ENCODE measurements at places on chromosomes 11 and 22.

GRCh38 chr11:134045799-134046635 lies 22.9 kb upstream of the JAM3 start:
- DNase-seq = no peak

- DNase-seq = no peak
Observed at GRCh38 chr11:116993599-116993998, 104.6 kb downstream of the SIK3 start.

GRCh38 chr22:23144932-23145877 lies at the start of gene RAB36:
Gene RAB36 (plus strand): TSS chr22:23145477. CDS start chr22:23146617, 1,140 bp downstream.
- peak; percentile 97 for DNase-seq

- DNase-seq = no peak
Observed at GRCh38 chr11:41235668-41236067, 223.8 kb downstream of the LRRC4C start.

DNA sequence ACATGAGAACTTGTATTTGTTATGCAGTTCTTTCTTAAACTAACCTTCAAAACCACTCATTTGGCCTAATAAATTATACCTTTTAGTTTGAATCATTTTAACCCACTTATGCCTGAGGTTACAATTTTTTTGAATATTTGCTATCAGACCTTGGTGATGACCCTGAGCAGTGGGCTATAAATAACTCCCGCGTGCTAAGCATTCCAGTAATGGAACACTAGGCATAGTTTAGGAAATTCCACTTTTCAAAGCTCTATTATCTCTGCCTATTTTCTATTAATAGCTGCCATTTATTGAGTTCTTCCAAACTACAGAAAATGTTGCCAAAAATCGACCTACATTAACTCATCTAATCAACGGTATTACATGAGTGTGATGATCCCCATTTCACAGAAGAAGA lies 993.4 kb upstream of the FAT3 start:
- no peak for DNase-seq

DNA sequence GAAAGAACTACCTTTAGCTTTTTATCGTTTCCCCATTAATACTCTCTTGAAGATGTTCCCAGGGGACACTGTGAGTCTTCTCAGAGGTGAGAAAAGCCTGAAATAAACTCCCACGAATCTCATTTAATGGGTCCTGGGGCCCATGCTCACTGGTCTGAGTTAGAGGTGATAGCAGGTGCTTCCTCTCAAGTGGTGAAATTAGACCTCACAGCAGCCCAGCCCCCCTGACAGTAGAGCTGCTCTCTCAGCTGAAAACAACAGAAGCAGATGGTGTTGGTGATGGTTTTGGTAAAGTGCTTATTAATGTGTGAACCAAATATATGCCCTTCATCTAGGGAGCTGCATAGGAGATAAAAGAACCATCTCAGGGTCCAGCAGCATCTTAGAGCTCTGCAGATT lies 76.8 kb upstream of the VPREB1 start:
- DNase-seq = no peak

DNA sequence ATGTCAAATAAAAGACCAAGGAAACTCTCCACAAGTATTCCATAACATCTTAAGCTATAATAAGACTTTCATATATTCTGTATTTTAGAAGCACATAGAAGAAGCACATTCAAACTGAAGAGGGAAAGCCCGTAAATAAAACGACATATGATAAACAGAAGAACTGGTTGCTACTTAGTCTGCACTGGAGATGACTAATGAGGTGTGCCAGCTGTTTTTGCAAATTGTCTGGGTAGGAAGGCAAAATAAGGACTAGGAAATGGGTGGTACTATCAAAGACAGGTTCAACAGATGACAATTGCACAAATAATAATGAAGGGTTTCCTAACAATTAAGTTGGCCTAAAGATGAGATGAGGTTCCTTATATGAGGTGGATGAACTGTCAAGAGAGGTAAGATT lies 593.2 kb upstream of the CCDC179 start:
- no peak for DNase-seq

GRCh38 chr22:47816121-47816862 lies 1053.8 kb downstream of the TBC1D22A start:
- DNase-seq = no peak

- no peak for DNase-seq
Observed at GRCh38 chr11:78607696-78608095, 33.0 kb upstream of the NARS2 start.

DNA sequence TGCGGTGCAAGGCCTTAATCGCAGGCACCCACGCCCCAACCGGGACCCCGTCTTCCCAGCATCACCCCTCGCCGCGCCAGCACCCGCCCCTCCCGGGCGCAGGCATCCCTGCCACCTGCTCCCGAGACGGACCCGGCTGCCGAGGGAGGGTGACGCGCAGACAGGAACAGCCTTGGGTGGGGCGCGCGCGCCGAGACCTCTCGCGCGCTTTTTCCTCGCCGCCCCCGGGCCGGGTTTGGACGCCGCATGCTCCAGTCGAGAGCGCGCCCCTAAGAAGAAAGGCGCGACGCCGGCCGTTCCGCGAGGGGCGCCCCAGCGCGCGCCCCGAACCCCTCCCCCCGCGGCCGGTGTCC lies 504 bp downstream of the CFL1 start:
- DNase-seq = no peak

DNA sequence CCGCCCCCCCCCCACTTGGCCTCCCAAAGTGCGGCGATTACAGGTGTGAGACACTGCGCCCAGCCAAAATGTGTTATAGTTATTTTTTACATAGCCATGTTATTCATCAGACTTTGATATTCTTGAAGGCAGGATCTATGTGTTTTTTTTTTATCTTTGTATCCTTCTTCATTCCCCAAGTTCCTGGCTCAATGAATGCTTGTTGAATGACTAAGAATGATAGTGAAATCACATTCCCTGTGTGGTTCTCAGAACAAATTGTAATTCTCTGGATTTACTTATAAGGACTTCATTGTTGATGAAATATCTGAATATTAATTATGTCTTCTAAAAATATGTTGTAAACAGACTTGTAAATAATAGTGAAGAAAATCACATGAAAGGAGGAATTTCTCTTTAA lies 33.5 kb downstream of the MMP7 start:
- DNase-seq = peak; percentile 28

GRCh38 chr22:48863965-48864528 lies 963.6 kb downstream of the BRD1 start:
- no peak for DNase-seq

DNA sequence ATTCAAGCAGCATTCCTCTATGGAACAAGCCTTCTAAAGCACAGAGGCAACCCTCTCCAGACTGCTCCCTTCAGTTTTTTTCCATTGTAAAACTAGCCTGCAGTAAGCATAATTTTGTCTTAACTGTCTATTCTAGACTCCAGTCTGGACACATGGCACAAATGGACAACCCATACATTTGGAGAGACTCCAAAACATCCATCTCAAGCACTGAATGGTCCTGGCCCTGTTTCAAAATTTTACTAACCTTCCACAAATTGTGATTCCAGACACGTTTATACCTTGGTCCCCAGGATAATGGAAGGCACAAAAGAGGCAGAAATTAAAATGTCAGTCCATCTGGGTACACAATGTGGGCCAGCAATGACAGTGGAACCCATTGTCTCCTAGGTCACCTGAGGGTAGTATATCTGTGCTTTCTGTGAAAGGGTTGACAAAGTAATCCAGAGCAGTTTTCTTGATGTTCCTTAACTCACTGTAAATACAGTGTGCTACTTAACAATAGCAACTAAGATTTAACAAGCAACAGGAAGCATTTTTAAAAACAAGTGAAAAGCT lies 16.2 kb upstream of the SESN3 start:
- DNase-seq = no peak

DNA sequence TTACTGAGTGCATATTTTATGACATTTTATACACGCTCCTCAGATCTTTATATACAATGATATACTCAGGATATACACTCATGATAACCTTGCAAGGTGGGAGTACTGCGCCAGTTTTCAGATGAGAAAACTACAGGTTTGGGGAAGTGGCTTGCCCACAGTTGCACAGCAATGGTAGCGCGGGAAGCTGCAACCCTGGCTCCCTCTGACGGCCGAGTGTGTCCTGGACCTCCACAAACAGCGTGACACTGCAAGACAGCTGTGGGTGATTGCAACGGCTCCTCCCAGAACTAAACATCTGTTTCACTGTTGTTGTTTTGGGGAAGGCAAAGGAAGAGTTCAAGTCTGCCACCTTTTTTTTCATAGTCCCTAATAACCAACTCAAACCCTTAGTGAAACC lies 47.0 kb downstream of the PACSIN2 start:
- DNase-seq = no peak

GRCh38 chr11:46418751-46419150 lies 27.2 kb upstream of the CHRM4 start:
- no peak for DNase-seq

GRCh38 chr11:119486691-119487259 lies 63.8 kb upstream of the THY1 start:
- no peak for DNase-seq

DNA sequence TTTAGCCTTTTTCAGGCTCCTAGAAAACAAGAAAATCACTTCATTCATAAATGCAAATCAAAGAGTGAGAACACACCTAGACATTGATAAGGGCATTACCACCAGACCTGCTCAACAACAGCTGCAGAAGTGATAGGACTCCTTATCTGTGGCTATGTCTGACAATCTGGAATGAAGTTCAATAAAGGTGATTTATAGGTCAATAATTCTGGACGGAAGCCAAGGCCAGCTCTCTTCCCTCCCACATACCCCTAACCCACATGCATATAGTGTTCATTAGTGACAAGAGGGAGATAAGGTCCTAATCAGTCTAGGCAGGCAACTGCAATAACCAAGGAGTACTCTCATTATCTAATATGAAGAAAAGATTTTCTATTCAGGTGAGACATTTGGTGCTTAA lies 111.3 kb downstream of the ETS1 start:
- no peak for DNase-seq

DNA sequence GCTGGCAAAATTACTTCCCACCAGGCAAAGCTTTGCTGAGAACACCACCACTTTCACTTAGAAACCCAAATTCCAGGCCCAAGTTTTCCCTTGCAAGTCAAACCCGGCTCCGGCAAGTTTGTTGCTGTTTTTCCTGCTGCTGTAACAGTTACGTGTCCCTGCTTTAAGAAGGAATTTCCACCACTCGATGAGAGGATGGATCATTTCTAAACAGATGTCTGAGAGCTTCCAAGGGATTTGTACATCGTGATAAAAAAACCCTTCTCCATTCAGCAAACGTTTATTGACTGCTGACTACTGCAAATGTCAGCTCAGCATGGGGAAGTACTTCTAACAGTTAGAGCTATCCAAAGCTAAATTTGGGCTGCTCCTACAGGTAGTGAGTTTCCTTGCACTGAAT lies 19.7 kb downstream of the P2RX3 start:
- peak; percentile 31 for DNase-seq

DNA sequence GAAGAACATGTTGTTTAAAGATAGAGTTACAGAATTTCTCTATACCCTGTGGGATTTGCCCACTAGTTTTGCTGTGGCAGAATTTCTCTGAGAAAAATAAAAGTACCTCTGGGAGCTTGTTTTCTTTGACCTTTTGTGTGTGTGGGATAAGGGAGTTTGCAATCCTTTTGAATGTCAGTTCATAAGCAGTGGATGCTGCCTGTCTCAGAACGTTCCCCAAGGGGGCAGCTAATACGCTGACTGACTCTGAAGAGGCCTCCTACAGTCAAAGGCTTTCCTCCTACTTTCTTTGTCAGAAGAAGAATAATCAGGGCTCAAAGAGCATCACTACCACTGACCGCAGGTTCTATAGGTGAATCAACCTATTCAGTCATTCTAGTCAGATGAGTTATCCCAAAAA lies 140.6 kb downstream of the AASDHPPT start:
- DNase-seq = no peak

DNA sequence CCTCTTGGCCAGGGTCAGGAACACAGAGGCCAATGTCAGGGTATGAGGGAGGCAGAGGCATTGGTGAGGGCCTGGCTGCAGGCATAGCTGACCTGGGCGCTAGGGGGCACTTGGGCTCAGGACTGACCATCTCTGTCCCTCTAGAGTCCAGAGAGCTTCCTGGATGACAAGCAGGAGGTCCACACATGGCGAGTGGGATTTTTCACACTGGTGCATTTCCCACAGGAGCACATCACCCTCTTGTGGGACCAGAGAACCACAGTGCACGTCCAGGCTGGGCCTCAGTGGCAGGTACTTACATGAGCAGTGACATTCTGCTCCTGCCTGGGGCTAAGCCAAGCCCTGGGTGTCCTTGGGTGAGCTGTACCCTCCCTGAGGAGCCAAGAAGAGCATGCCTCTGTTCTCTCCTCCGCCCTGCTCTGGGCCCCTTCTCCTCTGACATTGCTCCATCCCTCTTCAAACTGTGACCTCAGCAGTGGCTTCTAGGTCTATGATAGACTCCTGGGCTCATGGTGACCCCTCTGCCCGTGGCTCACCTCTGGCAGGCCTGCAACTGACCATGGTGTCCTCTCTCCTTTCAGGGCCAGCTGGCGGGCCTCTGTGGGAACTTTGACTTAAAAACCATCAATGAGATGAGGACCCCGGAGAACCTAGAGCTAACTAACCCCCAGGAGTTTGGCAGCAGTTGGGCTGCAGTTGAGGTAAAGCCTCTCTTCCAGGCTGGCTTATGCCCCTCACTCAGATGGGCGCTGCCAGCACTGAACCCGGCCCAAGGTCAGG lies 46.6 kb downstream of the OTOG start:
- no peak for DNase-seq

GRCh38 chr11:1970956-1971355 lies 23.8 kb downstream of the MRPL23 start:
- DNase-seq = no peak

GRCh38 chr11:110318638-110319404 lies 22.4 kb upstream of the RDX start:
- no peak for DNase-seq

DNA sequence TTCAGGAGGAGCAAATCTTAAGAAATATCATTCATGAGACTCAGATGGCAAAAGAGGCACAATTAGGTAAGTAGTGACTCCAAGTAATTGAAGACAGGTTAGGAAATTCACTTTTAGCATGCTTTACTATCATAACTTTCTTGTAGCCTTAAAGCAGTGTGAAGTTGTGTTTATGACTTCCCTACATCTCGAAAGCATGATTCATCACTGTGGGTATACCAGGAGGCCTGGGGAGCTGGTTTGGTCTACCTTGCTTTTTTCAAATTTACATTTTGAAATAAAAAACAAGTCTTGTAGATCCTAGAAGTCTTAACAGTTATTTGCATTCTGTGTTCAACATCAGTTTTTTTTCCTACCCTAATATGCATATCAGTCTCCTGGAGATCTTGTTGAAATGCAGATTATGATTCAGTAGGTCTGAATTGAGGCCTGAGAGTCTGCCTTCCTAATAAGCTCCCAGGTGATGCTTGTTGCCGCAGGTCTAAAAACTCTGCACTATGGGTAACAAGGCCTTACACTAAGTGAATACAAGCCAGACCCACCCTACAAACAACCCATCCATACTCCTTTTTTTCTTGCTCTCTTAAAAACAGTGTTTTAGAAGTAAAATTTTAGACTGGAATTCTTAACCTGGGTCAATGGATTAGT lies 41.4 kb downstream of the TTC17 start:
- no peak for DNase-seq

- DNase-seq = no peak
Observed at GRCh38 chr22:24434471-24435322, 7.3 kb downstream of the ADORA2A start.

- DNase-seq = no peak
Observed at GRCh38 chr11:66056501-66056900, 4.3 kb downstream of the SF3B2 start.
